ENCODE measurements at places on chromosomes 1 and 21.

DNA sequence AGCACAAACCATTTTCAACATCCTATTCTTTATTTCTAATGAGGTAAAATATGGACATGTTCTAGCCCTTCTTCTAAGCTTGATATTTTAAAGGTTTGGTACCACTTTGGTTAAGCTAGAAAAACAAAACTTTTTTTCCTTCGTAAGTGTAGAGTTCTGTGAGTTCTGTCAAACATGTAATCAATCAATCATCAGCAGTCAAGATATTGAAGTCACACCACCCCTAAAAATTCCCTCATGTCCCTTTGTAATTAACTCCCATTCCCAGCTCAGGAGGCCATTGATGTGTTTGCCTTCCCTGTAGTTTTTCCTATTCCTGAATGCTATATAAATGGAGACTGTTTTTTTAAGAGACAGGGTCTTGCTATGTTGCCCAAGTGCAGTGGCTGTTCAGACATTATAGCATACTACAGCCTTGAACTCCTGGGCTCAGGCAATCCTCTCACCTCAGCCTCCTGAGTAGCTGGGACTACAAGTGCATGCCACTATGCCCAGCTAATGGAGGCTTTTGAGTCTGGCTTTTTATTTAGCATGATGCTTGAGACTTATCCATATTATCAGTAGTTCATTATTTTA lies 23.0 kb downstream of the IVNS1ABP start:
- DNase-seq: no peak

GRCh38 chr21:10639123-10639522 lies 117.7 kb downstream of the TPTE start:
- DNase-seq: no peak

DNA sequence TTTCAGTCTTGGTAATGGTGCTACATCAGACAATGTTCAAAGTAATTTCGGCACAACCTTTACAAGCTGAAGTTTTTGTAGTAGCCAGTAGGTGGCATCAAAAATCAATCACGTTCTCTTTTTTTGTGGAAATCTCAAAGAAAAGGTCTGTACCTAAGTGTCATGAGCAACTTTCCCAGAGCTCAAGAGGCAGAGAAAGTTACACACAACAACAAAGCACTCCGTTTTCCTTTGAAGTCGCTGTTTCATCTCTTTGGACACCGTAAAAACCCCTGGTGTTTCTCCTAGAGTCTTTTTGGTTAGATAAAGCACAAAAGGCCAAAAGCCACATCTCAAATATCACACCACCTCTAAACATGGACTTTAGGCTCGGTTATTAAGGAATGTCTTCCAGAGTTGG lies 131.6 kb downstream of the LHX8 start:
- no peak for DNase-seq

GRCh38 chr1:47816325-47817071 lies 180.7 kb downstream of the TRABD2B start:
- DNase-seq: no peak

GRCh38 chr1:248155927-248156326 lies 11.0 kb downstream of the OR2M5 start:
- no peak for DNase-seq

- DNase-seq: no peak
These were observed 2.6 kb upstream of the GNG5 start for GRCh38 chr1:84509029-84509428.

DNA sequence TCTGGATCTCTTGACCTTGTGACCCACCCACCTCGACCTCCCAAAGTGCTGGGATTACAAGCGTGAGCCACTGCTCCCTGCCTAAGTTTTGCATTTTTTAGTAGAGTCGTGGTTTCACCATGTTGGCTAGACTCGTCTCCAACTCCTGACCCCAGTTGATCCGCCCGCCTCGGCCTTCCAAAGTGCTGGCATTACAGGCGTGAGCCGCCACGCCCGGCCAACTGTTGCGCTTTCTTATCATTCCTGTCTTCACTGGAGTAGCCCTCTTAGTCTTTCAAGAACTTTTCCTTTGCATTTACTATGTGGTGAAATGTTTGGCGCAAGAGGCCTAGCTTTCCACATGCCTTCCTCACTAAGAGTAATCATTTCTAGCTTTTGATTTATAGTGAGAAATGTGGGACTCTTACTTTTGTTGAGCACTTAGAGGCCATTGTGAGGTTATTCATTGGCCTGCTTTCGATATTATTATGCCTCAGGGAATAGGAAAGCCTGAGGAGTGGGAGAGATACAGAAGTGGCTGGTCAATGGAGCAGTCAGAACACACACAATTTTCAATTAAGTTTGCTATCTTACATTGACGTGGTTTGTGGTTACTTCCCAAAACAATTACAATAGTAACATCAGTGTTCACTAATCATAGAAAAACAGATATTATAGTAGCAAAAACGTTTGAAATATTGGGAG lies 111.0 kb downstream of the ZMYM4 start:
- no peak for DNase-seq

- DNase-seq: no peak
These were observed 327.1 kb downstream of the DISC1 start for GRCh38 chr1:231953660-231954059.

DNA sequence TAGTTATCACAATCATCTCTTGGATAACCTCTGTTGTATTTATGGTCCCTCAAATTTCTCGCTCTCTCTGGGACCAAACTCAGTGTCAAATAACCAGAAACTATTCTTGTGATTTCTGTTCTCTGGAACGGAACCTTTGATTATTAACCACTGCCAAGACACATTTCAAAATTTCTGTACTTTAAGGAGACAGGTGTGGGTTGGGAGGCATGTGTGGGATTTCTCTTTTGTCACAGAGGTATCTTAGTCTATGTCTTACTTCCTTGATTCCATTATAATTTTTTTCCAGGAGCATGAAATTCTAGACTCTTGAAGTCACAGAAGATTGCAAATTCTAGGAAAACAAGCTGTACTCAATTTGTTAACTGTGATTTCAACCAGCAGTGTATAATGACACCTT lies 919.0 kb upstream of the B3GALT2 start:
- DNase-seq: no peak

DNA sequence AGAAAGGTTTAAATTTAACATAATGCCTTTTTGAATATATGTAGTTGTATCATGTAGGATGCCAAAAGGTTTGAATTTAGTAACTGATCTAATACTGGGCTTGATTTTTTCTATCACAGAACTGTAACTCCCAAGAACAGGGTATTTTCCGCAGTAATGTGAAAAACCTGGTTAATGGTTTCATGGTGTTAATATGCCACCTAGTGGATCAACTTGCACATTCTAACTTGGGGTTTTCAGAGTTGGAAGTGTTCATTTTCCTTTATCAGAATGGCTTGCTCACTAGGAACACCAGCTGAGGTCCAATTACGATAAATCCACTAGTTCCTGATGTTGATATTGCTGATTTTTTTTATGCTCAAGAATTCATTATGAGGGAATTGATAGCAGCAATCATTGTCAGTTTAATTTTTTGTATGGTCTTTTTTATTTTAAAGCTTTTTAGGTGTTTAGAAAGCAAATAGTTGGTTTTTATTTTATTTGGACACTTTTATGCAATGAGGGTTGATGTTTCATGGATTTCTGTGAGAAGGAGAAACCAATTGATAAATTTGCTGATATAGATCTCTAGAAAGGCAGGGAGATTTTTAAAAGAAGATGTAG lies 157.2 kb downstream of the PLA2G4A start:
- DNase-seq: no peak

- no peak for DNase-seq
These were observed 162.4 kb downstream of the TPR start for GRCh38 chr1:186212568-186213224.

All from activated T-cell treated with anti-CD3 and anti-CD28 coated beads for 24 hours (primary cell).